ENCODE measurements at places on chromosomes 3 and 15.
A peak's percentile ranks its signal among the peaks of the same experiment; 100 is the strongest.

GRCh38 chr3:45088543-45089358 lies 57.4 kb downstream of the CDCP1 start:
- peak; percentile 85 for DNase-seq

GRCh38 chr3:3907023-3907422 lies 107.8 kb downstream of the LRRN1 start:
- no peak for DNase-seq

DNA sequence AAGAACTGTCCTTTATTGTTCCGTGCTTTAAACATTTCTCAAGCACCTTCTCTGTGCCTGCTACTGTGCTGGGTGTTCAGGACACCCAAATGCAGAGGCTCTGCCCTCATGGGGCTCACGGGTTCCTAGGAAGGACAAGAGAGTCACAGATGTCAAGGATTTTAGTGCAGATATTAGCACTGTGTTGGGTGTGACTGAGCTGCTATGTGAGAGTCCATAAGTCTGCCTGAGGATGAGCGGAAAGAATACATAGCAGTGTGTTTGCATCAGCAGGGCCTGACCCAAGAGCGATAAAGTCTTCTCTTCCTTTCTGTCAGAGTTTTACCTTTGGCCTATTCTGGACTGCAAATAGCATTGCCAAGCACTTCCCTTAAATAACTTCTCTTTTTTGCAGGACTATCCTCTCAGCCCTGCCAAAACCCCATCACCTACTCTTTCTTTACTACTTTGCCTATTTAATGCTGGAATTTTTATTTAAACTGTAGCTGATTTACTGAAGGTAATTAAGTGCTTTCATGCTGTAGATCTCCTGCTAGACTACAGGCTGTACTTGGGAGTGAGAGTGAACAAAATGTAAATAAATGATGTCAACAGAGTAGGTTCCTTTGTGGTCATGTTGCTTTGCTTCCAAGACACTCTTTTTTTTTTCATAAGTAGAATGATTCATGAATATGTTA lies 459.4 kb upstream of the TPRG1 start:
- DNase-seq = no peak

DNA sequence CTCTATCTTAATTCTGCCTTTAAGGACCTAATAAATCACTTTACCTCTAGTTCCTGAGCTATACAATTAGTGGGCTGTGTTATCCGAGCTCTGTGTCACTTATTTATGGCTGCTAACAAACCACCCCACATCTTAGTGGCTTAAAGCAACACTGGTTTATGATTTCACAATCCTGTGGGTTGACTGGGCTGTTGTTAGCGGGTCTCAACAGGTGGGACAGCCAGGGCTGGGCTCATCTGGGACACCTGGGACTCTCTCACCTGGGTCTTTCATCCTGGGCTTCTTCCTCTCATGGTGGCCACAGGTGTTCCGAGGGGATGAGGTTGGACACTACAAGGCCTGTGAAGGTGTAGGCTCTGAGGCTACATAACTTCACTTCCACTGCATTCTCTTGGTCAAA lies 35.8 kb upstream of the CHST2 start:
- no peak for DNase-seq

DNA sequence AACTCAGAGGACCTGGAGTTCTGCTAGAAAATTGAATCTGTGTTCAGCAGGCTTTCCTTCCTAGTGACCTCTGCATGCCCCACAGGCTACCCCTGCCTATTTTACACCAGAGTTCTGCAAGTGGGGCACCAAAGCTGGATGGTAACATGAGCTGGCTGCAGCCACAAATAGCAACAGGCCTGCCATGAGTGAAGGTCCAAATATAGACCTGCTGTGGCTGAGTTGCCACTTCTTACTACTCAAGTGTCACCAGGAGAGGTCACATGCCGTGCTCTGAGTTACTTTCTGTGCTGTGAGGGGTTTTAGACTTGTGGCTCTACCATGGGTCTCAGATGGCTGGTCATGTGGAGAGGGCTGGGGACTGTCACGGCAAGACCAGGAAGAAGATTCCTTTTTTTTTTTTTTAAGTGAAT lies at the start of gene FSD2:
Gene FSD2 (minus strand): TSS at position 76 of the 413 bp plus-strand sequence. CDS start 18,679 bp downstream, outside the sequence.
- DNase-seq = peak; percentile 11

DNA sequence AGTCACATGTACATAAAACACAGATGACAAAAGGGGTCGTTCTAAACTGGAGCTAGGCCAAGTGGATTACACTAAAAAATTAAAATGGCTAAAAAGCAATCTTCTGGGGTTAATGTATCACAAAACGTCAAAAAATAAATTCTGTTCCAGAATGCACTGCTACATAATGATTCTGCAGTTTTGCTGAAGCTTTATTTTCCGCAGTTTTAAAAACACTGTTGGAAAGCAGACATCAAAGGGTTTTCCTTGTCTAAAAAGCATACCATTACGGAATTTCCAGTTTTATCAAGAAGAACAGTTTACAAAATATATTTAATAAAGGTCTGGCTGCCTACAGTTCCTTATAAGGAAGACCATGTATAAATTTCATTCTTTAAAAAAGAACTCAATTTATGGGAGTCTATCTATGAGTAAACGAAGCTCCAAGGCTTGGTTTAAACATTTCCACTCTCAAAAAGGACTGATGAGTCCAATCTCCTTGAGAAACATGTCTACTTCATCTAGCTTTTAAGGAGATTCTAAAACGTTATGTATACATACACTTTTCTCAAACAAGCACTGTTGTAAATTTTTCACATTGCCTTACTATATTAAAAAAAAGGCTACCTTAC lies 1.3 kb downstream of the DMXL2 start:
- no peak for DNase-seq

- peak; percentile 98 for DNase-seq
Observed at GRCh38 chr3:111071257-111072030, at the start of gene NECTIN3. TSS of gene NECTIN3 (plus strand) at chr3:111071816. CDS start at chr3:111072018, 202 bp downstream.

DNA sequence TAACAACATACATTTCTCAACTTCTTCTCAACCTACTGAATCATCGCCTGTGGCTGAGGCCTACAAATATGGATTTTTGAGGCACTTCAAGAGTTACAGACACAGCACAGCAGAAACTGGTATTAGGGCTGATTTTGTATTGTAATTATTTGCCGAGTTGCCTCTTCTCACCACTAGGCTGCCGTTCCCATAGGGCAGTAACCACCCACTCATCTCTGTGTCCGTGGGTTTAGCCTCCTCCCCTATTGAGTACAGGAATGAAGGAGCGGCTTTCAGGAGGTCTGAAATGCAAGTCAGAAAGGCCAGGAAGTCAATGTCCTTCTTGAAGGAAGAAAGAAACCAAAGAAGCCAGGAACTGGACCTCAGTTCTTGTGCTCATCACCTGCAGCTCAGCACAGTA lies 220.8 kb downstream of the MTHFS start:
- DNase-seq = no peak

- no peak for DNase-seq
Observed at GRCh38 chr15:68696414-68697363, 117.9 kb downstream of the CORO2B start.

- DNase-seq = no peak
Observed at GRCh38 chr15:53974813-53975212, 3.4 kb upstream of the UNC13C start.

- peak; percentile 33 for DNase-seq
Observed at GRCh38 chr15:64775551-64776401, at the start of gene RBPMS2. TSS of gene RBPMS2 (minus strand) at chr15:64775589. CDS start at chr15:64775319, 270 bp downstream.

GRCh38 chr15:92521624-92522008 lies 127.9 kb downstream of the ST8SIA2 start:
- DNase-seq = peak; percentile 93

DNA sequence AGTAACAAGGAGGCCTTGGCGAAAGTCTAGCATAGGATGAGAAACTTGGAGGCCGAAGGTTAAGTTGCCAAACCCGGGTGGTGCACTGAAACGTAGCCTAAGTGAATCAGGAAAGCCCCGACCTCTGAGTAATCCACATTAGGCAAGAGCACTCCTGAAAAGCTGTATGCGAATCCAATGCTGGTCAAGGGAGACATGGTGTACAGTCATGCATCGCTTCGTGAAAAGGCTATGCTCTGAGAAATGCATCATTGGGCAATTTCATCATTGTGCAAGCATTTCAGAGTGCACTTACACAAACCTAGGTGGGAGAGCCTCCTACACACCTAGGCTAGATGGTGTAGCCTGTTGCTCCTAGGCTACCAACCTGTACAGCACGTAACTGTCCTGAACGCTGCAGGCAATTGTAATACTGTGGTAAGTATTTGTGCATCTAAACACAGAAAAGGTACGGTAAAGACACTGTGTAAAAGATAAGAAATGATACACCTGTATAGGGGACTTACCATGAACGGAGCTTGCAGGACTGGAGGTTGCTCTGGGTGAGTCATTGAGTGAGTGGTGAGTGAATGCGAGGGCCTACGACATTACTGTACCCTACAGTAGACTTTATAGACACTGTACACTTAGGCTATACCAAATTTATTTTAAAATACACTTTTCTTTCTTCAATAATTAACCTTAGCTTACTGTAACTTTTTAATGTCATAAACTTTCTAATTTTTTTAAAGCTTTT lies 222.5 kb downstream of the SHQ1 start:
- no peak for DNase-seq

- no peak for DNase-seq
Observed at GRCh38 chr3:135328036-135328435, 533.0 kb downstream of the EPHB1 start.

GRCh38 chr3:192422321-192422996 lies 304.9 kb downstream of the FGF12 start:
- no peak for DNase-seq

DNA sequence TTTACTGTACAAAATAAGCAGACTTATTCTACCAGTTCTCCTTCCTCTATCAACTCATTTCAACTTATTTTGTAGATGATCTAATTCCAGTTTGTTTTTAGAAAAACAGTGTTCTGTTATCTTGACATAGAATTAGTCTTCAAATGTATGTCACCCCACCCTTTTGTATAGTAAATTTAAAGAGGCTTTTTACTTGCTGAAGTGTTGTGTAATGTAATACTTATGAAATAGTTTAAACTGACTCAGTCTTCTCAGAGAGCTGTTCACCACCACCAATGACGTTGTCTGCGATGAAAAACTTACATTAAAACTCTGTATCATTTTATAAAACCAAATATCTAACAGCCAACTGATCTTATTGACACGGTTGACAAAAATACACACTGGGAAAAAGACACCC lies 82.9 kb downstream of the RAP2B start:
- DNase-seq = no peak

GRCh38 chr3:66483006-66483405 lies 17.8 kb downstream of the LRIG1 start:
- peak; percentile 82 for DNase-seq

DNA sequence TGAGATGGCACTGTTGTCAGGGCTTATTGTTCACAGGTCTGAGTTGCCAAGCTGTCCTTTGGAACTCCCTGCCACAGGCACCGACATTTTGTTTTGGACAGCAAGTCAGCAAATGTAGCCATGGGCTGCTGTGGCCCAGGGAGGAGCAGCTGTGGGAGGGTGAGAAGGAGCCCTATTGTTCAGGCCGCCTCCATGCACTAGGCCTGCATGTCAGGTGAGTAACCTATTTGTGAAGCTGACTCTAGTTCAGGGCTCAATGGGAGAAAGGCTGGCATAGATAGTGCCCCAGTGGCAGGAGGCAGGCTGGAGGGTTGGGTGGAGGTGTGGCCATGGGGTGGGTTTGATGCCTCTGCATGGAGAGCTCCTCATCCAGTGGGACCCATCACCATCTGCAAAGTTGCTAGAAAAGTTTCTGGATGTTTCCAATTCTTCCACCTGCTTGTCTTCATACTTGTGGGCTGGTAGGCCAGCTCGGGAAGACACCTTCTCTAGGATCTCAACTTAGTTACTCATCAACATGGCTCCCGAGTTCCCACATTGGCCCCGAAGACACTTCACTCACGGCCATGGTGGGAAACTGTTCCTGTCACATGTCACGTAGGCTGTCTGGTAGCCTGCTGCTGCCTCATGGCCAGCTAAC lies 19.5 kb downstream of the AMOTL2 start:
- DNase-seq = no peak

- DNase-seq = no peak
Observed at GRCh38 chr3:11570789-11571495, 72.8 kb downstream of the VGLL4 start.

DNA sequence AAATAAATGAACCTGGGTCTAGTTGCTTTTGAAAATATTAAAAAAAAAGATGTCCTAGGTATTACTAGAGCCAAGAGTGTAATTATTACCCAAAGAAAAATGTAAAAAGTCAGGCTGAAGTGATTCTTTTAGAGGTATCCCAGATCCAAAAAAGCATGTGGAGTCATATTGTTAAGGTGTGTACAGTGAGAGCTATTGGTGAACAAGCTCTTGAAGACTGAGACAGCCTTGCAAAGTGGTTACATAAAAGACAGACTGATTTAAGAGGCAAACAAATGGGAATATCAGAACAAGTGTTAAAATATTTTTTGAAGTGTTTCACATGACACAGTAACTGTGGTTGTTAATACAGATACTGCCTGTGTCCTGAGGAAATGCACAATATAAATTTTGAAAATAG lies 624.5 kb downstream of the PLOD2 start:
- DNase-seq = no peak

All from stomach (tissue), 19 donors.